ENCODE measurements at places on chromosomes 3 and 15.
A peak's percentile ranks its signal among the peaks of the same experiment; 100 is the strongest.

GRCh38 chr15:80160570-80161156 is 7.9 kb downstream of the FAH start:
- DNase-seq, result no peak

GRCh38 chr15:71880276-71880675 is 69.9 kb downstream of the NR2E3 start:
- DNase-seq, result no peak

DNA sequence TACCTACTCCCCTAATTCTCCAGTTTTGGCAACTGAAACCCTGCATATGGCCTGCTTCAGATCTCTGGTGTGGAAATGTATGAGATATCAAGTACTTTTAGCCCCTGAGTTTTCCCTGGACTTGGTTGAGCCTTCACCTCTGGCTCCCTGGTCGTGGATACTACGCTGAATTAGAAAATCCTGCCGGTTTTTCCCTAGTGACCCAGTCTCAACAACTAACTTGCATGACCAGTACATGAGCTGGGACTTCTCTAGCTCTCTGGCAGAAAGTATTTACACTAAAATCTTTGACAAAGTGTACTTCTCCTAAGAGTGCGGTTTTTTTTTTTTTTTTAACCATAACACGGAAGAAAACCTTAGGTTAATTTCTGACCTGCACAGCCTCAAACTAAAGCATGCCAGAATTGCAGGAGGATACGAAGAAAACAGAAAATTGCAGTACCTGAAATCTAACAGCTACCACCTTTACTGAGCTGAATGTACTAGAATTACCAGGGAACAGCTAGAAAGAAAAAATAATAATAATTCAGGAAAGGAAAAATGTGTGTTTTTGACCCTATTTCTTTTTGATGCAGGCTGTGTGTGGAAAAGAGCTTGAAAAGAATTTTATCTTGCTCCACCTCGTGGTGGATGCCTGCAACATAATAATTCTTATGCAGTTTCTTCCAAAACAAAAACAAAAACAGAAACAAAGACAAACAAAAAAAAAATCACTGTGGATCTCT is 165.6 kb downstream of the GMNC start:
- no peak for DNase-seq

DNA sequence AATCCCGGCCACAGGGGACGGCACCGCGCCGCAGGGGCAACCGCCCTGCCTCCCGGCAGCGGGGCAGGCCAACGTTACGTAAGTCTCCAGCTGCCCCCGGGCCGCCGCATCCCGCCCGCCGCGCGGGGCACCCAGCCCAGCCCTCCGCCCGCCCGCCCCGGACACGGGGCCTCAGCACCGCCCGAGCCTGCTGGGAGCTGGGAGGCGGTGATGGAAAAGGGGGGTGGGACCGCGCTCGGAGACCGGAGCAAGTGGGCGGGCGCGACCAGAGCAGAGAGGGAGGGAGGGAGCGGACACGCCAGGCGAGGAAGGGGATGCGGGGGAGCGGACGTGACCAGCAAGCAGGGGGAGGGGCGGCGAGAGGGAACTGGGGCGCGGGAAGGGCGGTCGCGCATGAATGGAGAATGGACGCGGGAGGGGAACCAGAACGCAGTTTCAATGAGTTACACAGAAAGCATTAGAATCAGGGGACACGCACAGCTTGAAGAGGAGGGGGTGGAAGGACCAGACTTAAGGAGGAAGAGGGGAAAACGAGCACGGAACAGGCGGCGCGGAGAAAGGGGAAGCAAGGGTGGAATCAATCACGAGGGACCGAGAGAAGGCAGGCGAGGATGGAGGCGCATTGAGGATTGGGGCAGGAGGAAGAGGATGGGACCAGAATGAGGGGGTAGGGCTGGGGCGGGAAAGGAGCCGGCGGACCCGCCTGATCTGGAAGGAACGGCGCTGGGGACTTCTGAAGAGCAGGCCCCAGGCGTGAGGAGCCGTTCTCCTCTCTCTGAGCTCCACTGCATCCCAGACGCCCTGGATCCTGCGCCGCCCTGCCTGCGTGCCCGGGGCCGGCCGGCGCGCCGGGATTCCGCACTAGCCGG is 559 bp downstream of the PKM start:
- peak; percentile 38 for DNase-seq

DNA sequence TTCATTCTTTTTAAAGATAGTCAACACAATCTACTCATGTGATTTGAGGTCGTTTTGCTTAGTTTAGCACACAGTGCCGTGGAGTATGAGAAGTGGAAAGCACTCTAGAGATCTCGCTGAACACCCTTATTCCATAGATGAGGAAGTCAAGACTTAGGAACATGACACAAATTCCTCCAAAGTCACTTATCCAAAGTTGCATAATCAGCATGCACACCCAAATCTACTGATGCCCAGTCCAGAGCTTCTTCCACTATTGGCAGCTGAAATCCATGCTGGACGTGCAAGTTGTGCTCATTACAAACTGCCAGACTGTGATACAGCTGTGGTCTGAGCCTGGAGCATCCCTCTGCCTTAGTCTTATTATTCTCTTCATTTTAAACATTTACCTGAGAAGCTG is 83.5 kb upstream of the ZNF280D start:
- DNase-seq, result no peak

DNA sequence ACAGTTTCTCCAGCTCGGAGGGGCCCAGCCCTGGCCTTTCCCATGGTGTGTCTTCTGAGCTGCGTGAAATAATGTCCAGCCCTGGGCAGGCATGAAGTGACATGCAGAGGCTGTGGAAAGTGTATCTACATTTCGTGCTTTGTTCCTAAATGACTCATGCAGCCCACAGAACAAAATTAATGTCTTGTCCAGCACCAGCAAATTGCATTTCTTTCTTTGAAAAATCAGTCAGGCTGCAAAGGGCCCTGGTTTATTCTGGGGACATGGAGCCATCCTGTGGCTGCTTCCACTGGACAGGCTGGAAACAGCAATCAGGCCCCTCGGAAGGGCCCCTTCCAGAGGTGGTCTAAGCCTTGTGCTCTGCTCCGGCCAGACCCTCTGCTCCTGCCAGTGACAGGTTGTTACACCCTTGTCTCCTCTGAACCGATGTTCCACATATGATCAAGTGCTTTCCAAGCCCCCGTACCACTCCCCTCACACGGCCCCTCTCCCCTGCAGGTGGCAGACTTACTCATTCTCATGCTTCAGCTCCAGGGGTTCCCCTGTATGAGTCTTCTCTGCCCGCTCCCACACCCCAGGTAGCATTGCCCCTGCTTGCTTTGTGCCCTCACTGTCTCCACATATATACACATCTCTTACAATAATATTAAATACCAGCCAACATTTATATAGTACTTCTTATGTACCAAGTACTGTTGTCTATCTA is 33.7 kb downstream of the CRYGS start:
- DNase-seq, result no peak

- no peak for DNase-seq
Measured at GRCh38 chr3:23656821-23657220, 148.9 kb upstream of the UBE2E1 start.

DNA sequence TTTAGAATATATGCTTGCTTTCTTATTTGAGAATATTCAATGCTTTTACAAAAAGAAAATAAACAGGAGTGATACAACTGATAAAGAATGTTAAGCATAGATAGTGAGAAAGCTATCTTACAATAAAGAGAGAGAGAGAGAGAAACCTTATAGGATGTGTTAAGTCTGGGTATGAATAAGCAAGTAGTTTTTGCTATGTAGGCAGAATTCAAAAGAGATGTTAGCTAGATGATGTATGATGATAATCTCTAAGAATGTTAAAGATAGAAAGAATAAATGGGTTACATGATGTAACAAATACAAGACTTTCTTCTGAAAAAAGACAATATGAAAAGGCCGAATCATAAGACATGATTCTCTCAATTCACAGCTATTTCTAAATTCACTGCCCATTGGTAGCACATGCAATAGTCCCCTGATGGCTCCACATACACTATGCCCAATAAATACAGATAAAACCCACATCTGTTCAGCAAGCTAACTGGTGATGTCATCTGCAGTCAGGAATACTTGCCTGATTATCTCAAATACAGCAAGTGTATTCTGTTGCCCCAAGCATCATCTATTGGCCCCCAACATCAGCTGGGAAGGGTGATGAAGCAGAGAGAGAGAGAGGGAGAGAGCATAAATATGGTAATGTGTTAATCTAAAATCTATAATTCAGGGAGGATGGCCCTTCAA is 169.2 kb upstream of the LYSMD4 start:
- no peak for DNase-seq
